ENCODE measurements at places on chromosomes 6 and 20.

DNA sequence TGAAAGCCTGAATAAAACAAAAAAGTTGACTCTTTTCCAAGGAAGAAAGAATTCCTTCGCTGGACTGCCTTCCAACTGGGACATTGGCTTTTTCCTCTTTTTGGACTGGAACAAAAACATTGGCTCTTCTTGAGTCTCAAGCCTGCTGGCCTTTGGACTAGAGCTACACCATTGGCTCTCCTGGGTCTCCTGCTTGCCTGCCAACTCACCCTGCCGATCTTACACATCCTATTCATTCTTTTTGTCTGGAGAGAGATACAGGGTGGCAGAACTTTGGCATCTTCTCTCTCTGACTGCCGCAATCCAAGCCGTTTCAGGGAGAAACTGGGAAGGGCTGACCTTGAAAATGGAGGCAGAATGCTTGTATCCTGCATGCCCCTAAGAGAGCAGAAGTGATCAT lies 20.2 kb downstream of the DDO start:
- DNase-seq = no peak

GRCh38 chr20:19212821-19213502 lies 520 bp downstream of the SLC24A3 start:
- no peak for DNase-seq

DNA sequence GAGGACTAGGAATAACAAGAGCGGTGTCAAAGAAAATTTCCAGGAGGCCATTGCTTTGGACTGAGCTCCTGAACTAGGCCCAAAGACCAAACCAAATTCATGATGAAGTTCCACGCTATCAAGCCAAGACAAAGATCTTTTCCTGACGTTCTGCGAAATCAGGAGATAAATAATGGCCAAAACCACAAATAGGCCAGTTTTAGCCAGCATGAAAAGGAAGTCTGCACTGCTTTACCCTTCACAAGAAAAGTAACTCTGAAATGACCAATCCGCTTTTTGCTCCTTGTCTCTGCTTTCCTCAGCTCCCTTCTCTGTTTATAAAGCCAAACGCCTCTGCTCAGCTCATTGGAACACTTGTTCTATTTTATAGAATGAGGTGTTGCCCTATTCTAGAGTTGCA lies 6.7 kb downstream of the NCOA5 start:
- DNase-seq = no peak

GRCh38 chr6:35439308-35439707 lies 12.8 kb upstream of the FANCE start:
- no peak for DNase-seq

GRCh38 chr20:38152621-38153221 lies 12.3 kb downstream of the TGM2 start:
- DNase-seq = no peak

GRCh38 chr20:48339986-48340882 lies 487.6 kb downstream of the PREX1 start:
- no peak for DNase-seq

- no peak for DNase-seq
Measured at GRCh38 chr6:55040102-55040848, 134.0 kb upstream of the HCRTR2 start.

DNA sequence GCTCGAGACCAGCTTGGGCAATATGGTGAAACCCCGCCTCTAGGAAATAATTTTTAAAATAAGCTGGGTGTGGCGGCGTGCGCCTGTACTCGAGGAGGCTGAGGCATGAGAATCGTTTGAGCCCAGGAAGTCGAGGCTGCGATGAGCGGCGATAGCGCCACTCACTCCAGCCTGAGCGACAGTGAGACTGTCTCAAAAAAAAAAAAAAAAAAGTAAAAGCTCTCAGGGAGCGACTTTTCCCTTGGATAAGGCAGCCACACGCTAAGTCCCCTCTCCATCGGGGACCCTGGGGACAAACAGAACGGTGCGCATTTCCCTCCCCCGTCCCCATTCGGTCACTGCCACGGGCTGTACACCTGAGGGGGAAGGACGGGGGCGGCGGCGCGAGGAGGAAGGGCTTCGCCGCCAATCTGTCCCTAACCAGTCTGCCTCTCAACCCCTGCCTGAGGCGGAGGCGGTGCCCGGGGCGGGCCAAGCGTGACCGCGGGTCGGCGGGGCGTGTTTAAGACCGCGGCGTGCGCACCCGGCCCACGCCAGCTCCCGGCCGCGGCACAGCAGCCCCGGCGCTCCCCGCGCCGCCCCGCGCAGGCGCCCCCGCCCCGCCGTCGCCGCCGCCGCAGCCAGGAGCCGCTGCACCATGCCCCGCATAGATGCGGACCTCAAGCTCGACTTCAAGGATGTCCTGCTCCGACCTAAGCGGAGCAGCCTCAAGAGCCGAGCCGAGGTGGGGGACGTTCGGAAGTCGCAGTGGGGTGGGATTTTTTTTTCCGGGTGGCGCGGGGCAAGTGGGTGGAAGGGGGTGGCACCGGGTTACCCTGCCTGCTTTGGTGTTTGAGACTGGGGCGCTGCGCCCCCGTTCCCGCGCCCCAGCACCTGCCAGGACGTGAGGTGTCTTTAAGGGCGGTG lies at the start of gene GMPR:
GMPR (plus strand) TSS at position 531 of the 906 bp plus-strand sequence; CDS start at position 638, 107 bp downstream.
- peak; percentile 57 for DNase-seq

DNA sequence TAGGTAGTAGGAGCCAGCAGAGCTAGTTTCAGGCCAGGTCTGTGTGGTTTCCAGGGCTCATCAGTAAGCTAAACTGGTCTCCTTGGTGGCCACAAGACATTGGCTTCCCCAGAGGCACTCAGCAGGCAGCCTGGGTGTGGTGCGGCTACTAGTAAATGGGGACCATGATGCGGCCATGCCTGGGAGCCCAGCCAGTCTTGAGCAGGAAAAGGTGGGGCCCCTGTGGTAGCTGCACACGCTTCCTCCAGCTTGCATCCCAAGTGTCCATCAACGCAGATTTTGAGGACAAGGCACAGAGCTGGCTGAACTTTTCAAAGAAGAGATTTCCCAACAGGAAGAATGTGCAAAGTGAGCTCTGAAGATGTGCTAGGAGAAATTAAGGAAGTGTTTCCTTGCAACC lies 107.4 kb upstream of the NAA20 start:
- no peak for DNase-seq

GRCh38 chr6:22231616-22232015 lies 65.2 kb downstream of the PRL start:
- no peak for DNase-seq

DNA sequence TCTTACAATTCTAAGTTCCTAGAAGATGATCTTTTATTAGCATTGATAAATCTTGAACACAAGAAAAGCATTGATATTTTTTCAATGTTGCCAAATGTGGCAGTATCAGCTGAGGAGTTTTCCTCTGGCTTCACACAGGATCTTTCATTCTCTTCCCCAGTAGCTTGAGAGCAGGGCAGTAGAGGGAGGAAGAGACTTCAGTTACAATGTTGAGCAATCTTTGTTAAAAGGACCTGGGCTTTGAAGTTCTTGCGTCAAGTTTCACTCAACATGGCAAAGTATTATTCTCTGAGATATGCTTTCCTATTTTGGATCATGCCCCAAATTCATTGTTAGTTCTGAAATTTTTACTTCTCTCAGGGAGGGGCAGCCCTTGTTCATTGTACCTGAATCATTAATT lies 238.0 kb downstream of the COL12A1 start:
- DNase-seq = no peak

DNA sequence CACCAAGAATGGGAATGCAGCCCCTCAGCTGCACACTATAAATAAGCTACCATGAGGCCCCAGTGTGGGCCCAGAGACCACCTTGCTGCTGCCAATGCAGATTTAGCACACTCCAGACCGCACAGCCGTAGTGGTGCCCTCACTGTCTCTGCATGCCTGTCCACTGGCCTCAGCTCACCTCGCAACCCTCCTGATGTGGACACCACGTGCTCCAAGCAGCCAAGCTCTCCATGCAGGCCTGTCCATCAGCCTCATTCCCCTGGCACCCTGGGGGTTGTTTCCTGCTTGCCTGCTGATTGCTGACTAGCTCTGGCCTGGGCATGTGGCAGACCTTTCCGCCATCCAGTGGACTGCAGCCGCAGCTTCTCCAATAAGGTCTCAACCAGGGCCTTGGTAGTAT lies 36.2 kb downstream of the ZBTB9 start:
- DNase-seq = no peak
